ENCODE measurements at places on chromosomes 3 and 15.

DNA sequence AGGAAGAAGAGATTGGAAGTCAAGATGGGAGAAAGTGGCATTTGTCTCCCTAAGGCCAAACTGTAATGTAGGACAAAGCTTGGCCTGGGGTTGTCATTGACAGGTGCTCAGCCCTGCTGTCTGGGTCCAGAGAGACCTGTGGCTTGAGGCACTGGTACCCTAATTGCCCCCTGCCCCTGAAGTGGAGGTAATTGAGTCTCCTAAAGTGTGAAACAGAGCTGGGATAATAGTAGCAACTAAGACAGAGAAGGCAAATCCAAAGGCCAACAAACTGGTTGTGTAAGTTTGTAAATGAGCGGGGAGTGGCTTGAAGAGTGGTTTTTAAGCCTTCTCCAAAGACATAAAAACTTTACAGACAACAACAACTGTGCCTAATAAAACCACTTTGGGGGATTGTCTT, 264.2 kb upstream of the ROPN1 start:
- peaks cover 51% of the 10 kb centered on the region for H3K4me1 ChIP-seq
- no peak overlapping the region for H3K27ac ChIP-seq
- no peak for DNase-seq
- peaks cover 8% of the 10 kb centered on the region for H3K27me3 ChIP-seq
- H3K36me3 ChIP-seq = peaks cover 14% of the 10 kb centered on the region
- H3K4me3 ChIP-seq = no peak overlapping the region

- peaks cover 19% of the 10 kb centered on the region for H3K4me1 ChIP-seq
- no peaks in the 10 kb centered on the region for H3K27me3 ChIP-seq
- H3K27ac ChIP-seq = no peak overlapping the region
- H3K4me3 ChIP-seq = no peak overlapping the region
- H3K36me3 ChIP-seq = no peaks in the 10 kb centered on the region
- no peak for DNase-seq
These were observed 139.3 kb downstream of the ZNF609 start for GRCh38 chr15:64599716-64600115.

- no peak for DNase-seq
- no peaks in the 10 kb centered on the region for H3K27me3 ChIP-seq
- H3K4me3 ChIP-seq = no peak overlapping the region
- H3K4me1 ChIP-seq = no peaks in the 10 kb centered on the region
- H3K36me3 ChIP-seq = no peaks in the 10 kb centered on the region
- H3K27ac ChIP-seq = no peak overlapping the region
These were observed 49.4 kb upstream of the TNFAIP8L3 start for GRCh38 chr15:51144021-51144532.

DNA sequence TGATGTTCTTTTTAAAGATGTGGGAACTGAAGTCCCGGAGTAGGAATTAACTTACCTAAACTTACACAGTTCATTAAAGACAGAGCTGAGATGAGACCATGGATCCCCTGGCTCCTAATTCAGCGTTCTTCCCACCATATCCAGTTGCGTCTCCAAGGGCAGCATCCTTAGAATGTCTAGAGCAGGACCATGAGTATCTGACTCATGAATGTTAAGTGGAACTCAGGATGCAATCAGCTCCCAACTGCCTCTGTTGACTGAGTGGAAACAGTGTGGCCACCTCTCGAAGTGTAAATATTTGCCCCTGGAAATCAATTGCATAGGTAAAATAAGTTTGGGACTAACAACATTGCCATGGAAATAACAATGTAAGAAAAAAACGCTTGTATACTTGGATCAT, 2.5 kb downstream of the SNTN start:
- no peak overlapping the region for H3K27ac ChIP-seq
- no peak for DNase-seq
- no peak overlapping the region for H3K4me3 ChIP-seq

DNA sequence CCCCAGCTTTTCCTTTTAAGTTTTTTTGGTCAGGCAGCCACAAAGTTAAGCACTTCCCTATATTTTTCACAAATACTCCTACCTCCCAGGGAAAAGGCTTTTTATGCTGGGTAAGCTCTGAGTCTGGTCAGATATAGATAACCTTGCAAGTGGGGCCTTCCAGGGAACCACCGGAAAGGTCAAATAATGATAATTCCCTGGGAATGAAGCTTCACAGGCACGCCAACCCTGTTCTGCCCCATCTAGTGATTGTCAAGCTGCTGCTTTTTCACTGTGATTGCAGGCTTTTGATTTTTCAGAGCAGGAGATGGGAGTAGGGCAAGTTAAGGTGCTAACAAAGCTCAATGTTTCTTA, 121.0 kb downstream of the ZNF609 start:
- no peak overlapping the region for H3K27ac ChIP-seq
- H3K4me1 ChIP-seq = peaks cover 11% of the 10 kb centered on the region
- DNase-seq = no peak
- no peaks in the 10 kb centered on the region for H3K27me3 ChIP-seq
- peaks cover 3% of the 10 kb centered on the region for H3K36me3 ChIP-seq
- no peak overlapping the region for H3K4me3 ChIP-seq

DNA sequence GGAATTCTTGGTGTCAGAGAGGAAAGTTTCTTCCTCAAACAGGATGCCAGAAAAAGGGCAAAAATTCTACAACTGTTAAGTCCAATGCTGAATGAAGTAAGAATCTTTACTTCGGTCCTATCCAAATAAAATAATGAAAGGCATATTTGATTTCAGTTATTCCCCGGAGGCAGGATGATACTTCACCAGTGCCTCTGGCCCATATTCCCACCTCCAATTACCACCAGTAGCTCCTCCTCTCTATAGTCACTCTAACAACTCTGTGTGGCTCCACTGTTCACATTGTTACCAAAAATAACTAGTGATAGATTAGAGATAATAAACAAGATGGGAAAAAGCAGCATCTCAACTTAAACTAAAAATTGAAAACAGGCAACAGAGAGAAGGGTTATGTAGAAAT, 20.7 kb downstream of the MAP1A start:
- no peaks in the 10 kb centered on the region for H3K4me1 ChIP-seq
- no peak overlapping the region for H3K4me3 ChIP-seq
- peaks cover 1% of the 10 kb centered on the region for H3K27me3 ChIP-seq
- H3K36me3 ChIP-seq = peaks cover 4% of the 10 kb centered on the region
- DNase-seq = no peak

GRCh38 chr3:141686466-141687291, 51.4 kb upstream of the RNF7 start:
- H3K4me3 ChIP-seq = no peak overlapping the region
- peaks cover 4% of the 10 kb centered on the region for H3K27me3 ChIP-seq
- no peaks in the 10 kb centered on the region for H3K36me3 ChIP-seq
- H3K4me1 ChIP-seq = peaks cover 17% of the 10 kb centered on the region
- no peak overlapping the region for H3K27ac ChIP-seq

DNA sequence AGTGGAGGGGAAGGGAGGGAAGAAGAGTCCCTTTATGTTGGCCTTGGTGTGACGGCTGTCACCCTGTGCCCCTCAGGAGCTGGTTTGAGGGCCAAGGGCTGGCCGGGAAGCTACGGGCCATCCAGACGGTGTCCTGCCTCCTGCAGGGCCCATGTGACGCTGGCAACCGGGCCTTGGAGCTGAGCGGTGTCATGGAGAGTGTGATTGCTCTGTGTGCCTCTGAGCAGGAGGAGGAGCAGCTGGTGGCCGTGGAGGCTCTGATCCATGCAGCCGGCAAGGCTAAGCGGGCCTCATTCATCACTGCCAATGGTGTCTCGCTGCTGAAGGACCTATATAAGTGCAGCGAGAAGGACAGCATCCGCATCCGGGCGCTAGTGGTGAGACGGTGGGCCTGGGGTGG, 8.1 kb upstream of the RCCD1 start:
- H3K27me3 ChIP-seq = no peaks in the 10 kb centered on the region
- H3K4me1 ChIP-seq = no peaks in the 10 kb centered on the region
- H3K36me3 ChIP-seq = peaks cover 28% of the 10 kb centered on the region
- DNase-seq = no peak
- H3K4me3 ChIP-seq = no peak overlapping the region
- no peak overlapping the region for H3K27ac ChIP-seq

- no peak overlapping the region for H3K4me3 ChIP-seq
- peaks cover 3% of the 10 kb centered on the region for H3K4me1 ChIP-seq
- H3K27me3 ChIP-seq = peaks cover 3% of the 10 kb centered on the region
- no peak overlapping the region for H3K27ac ChIP-seq
These were observed 763 bp downstream of the GOLGB1 start for GRCh38 chr3:121748680-121749275.

All from endothelial cell (in vitro differentiated cells).